ENCODE measurements at places on chromosomes 7 and 10.

DNA sequence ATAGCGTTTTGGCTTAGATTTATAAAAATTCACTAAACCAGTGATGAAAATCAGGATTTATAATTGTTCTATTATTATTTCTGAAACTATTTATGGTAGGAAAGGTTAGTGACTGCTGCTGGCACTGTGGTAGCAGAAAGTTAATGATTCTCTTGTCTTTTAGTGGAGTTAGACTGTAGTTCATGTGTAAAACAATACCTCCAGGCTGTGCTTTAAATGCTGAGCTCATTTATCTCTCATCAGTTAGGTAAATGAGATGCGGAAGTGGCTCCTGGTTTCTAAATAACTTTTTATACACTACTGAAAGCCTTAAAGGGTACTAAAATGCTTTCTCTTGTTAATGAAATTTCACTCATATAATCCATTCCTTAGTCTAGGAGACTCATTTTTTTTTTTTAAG, 326.8 kb upstream of the POT1 start:
- no peak for DNase-seq

- DNase-seq = no peak
Measured at GRCh38 chr7:108202743-108203142, 72.6 kb upstream of the LAMB4 start.

DNA sequence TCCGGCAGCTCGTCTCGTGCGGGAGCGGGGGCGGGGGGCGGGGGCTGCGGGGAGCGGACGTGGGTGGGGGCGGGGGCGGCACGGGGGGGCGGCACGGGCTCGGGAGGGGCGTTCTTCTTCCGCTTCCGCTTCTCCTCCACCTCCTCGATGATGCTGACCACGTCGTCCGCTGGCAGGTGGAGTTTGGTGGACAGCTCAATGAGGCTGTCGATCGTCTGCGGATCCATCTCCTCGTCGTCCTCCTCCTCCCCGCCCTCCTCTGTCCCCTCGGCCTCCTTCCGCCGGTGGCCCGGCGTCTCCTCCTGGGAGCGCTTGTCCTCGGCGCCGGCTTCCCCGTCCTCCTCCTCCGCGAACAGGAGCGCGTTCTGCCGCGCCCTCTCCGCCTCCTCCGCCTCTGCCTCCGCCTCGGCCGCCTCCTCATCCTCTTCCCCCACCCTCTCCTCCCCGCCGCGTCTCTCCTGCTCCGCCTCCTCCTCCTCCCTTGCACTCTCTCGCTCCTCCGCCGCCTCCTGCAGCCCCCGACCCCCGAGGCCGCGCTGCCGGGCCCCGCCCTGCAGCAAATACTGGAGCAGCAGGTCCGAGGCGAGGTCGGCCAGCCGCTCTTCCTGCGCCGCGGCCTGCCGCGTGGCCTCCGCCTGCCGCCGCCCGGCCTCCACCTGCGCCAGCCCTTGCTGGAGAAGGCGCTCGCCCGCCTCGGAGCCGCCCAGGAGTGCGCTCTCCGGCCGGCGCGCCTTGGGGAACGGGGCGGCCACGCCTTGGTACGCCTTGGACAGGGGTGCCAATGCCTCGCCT, 1.9 kb downstream of the VGF start:
- peak; percentile 42 for DNase-seq

DNA sequence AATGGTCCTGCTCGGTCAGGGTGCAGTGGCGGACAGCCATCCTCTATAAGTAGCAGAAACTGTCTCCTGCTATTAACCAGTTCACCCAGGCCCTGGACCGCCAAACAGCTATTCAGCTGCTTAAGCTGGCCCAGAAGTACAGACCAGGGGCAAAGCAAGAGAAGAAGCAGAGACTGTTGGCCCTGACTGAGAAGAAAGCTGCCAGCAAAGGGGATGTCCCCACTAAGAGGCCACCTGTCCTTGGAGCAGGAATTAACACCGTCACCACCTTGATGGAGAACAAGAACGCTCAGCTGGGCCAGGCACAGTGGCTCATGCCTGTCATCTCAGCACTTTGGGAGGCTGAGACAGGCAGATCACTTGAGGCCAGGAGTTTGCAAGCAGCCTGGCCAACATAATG, 5.6 kb upstream of the NSUN5 start:
- DNase-seq = no peak

DNA sequence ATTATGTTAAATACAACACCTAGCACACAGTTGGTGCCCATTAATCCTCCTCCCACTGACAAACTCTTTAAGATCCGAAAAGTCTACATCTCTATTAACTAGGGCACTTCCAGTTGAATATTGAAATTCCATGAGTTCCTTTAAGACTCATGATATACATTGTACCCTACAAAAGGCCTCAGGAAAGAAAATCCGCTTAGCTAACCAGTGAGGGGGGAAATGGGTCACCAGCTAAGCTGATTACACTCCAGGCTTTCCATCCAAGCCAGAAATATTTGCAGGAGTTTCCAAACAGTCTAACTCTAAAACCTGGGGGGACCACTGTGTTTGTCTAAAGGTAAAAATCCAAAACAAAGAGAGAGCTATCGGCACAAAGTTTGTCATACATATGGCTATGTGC, 1.3 kb upstream of the LRIT2 start:
- DNase-seq = no peak

GRCh38 chr10:43251419-43252165, 15.3 kb downstream of the RASGEF1A start:
- DNase-seq = no peak

DNA sequence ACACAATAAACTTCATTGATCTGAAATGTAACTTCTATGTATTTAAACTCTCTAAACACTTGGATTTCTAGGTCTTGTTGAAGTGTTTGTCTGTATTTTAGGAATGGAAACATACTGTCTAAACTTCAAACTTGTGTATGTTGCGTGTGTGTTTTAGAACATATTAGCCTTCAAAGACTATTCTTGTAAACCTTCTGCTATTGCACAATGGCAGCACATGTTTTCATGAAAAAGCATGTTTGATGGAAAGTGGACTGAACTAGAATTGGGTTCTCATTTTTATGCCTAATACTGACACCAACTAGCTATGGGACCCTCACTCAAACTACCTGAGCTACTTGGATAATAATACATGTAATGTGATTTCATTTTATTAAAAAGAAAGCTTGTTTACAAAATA, 592.6 kb downstream of the IPMK start:
- DNase-seq = no peak

DNA sequence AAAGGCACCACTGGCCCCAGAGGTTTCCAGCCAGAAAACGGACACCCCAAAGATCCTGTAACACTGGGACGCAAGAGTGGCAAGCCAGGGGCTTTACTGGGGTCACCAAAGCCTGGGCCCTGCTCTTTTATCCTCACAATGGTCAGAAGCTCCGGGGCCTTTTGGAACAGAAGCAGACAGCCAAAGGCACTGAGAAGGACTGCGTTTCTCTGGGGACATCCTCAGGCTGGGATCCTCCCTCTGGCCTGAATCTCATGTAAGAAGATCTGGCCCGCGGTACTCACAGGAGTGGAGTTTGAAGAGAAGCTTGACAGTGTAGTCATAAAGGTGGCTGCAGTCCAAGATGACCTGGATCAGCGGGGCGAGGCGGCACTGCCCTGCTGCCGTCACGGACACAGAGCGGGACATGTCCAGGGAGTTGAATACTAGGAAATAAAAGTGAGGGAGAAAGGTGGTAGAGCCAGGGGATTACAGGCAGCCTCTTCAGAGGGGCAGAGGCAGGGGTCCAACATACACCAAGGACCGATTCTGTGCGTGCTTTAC, 81.4 kb downstream of the SPDYE5 start:
- DNase-seq = no peak

DNA sequence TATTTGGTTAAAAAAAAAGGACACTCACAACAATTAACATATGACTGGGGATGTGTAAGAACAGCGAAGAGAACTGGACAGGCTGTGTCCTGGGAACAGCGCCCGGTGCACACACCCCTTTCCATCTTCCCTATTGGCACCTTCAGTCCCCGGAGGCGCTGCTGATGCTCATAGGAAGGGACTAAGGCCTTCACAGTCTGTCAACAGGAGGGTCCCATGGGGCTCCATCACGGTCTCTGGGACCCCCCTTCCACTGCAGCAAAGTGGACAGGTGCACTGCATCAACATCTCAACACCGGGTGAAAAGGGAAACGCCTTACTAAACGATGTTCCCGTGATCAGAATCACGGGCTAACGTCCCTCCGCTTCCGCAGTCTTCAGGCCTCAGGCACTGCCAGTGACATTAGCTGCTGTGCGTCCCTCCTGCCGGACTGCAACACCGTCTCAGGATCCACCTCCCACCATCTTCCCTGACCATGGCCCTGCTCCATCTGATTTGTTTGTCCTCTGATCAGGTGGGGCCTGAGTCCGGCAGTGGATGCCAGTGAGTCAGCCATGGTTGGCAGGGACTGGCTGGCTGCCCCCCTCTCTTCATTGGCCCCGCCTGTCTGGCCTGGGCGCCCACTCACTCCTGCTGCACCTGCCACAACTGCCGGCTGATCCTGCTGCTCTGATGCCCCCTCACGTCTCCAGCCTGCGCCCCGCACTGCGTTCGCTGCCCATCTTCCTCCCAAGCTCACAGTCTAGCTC, 614.7 kb downstream of the DNAJB6 start:
- DNase-seq = no peak

DNA sequence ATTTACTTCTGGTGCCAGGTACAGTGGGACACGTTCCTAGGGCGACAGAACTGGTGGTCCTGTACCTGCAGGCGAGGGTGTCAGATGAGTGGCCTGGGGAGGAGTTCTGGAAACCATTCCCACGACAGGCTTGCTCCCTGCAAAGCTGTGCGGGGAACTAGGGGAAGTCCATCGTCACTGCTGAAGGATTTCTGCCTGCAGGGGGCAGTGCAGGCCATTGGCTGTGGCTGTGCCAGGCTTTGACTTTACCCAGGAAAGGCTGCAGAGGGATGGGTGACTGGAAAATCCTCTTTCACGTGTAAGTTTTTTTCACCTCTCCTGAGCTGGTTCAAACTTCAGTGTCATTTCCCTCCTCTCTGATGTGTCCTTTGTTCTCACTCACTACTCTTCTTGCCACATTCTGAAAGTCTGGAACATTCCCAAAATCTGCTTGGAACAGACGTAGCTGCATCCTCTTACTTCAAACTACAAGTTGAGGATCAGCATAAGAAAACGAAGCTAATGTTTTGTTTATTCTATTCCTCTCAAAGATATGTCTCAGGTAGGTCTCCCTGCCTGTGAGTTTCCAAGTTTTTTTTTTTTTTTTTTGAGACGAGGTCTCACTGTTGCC, 126.5 kb downstream of the SH2D4B start:
- DNase-seq = peak; percentile 62

- peak; percentile 62 for DNase-seq
Measured at GRCh38 chr7:23696916-23697441, 13.0 kb upstream of the STK31 start.

- DNase-seq = no peak
Measured at GRCh38 chr7:158997471-158997870, 141.1 kb downstream of the DYNC2I1 start.

DNA sequence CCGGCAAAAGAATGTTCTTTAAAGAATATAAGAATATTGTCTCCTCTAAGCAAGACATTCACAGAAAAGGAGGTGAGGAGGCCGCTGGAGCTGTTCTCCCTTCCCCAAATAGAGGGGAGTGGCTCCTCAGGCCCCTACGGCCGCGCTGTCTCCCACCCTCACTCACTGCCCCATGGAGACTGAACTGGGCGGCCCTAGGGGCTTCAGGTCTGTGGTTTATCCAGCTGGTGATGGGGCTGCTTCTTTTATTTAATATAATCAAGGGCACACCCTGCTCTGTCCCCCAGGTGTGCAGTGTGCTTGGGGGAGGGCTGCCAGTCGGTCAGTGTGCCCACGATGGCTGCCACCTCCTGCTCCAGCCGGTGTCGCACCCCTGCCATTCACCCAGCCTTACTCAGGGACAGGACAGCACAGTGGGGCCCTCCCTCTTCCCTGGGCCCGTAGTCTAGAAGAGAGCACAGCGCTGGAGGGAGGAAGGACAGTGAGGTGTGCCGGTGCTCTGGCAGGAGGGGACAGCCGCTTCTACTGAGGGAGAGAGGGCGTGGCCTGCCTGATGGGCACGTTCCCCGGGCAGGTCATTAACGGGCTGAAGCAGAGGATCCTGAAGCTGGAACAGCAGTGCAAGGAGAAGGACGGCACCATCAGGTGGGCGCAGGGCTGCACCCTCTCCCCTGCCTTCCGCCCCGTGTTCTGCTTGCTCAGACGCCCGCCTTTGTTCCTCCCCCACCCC, 23.4 kb downstream of the IQCE start:
- DNase-seq = no peak

DNA sequence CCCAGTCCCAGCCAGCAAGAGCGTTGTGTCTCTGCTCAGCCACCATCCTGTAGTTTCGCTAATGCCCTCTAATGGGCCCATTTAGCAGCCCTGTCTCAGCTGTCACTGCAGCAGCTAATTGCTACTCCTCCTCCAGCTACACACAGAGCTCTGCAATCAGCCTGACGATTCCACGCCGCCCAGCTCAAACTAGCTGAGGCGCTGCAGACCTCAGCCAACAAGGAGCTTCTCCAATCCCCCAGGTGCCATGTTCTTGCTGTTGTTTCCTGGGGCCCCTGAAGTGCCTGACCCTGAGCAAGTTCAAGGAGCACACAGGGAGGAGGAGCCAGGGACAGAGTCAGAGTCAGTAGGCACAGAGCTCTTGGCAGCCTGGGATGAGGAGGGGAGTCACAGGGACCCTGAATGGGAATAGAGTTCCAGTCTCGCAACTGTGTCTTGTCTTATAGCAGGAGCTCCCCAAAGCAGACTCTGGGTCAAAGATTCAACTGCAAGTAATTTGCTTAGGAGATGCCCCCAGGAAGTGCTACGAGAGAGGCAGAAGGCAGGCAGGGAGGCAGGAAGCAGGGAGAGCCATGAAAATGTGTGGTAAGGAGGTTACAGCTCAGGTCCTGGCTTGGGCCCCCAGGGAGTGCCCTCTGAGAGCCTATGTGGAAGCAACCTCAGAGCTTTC, 135.8 kb upstream of the UNC5B start:
- no peak for DNase-seq

DNA sequence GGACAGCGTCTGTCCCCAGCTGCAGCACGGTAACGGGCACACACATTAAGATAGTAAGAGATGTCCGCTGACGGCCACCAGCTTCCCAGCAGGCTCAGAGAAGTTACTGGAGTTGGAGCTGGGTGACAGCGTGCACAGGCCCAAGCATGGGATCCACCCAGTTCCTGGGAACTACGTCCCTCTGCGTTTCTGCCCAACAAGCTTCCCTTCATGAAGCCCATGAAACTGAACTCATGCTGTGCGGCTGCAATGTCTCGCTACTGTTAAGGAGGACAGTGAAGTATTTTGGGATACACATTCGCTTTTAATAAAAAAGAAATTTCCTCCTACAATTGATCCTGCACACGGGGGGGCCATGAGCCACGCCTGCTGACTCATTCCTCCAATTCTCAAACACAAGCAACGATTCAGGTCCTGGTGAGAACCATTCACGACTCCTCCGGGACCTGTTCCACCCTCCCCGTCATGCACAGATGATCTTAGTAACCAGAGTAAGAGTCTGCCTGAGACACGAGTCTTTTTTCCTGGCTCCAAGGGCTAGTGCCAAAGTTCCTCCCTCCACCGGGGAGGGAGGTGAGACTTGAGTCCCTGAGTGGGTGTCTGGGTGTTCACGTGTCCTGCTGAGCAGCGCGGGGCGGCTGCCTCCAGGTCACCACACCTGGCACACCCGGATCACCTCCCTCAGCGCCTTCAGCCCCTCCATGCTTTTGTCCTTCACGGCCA, 2.6 kb downstream of the PSMG3 start:
- peak; percentile 29 for DNase-seq

Data from iris pigment epithelial cell (primary cell).